ENCODE measurements at places on chromosomes 3 and 15. TPM values are rescaled to one million over a fixed set of nuclear protein-coding genes. Genes with fewer than 3 reads are reported as not detected.

The RGMA gene
- total RNA-seq = 69.2 TPM

The SLC22A14 gene
- 4.7 TPM for total RNA-seq

The PROK2 gene
- not detected for total RNA-seq

The SLC24A5 gene
- not detected for total RNA-seq

The HDGFL3 gene
- 120 TPM for total RNA-seq

The ANP32A gene
- total RNA-seq = 137 TPM

The KLHL6 gene
- 1.5 TPM for total RNA-seq

The SEMA5B gene
- 15.0 TPM for total RNA-seq

The PP2D1 gene
- total RNA-seq = not detected

The FMN1 gene
- 101 TPM for total RNA-seq

The SOX14 gene
- not detected for total RNA-seq

The SYNM gene
- total RNA-seq = 82.9 TPM

The PTH1R gene
- total RNA-seq = 23.9 TPM

The MOBP gene
- total RNA-seq = 821 TPM

The SEMA3G gene
- 7.5 TPM for total RNA-seq

The ZFYVE19 gene
- 26.8 TPM for total RNA-seq

The CNTN6 gene
- 9.2 TPM for total RNA-seq

The SNTN gene
- total RNA-seq = not detected

The SAMMSON gene
- 1.7 TPM for total RNA-seq

The FSIP1 gene
- total RNA-seq = 6.6 TPM

The SH2D7 gene
- not detected for total RNA-seq

The ARL14 gene
- not detected for total RNA-seq

Data from dorsolateral prefrontal cortex (tissue), 122 donors.